ENCODE measurements at places on chromosomes 4 and X.

DNA sequence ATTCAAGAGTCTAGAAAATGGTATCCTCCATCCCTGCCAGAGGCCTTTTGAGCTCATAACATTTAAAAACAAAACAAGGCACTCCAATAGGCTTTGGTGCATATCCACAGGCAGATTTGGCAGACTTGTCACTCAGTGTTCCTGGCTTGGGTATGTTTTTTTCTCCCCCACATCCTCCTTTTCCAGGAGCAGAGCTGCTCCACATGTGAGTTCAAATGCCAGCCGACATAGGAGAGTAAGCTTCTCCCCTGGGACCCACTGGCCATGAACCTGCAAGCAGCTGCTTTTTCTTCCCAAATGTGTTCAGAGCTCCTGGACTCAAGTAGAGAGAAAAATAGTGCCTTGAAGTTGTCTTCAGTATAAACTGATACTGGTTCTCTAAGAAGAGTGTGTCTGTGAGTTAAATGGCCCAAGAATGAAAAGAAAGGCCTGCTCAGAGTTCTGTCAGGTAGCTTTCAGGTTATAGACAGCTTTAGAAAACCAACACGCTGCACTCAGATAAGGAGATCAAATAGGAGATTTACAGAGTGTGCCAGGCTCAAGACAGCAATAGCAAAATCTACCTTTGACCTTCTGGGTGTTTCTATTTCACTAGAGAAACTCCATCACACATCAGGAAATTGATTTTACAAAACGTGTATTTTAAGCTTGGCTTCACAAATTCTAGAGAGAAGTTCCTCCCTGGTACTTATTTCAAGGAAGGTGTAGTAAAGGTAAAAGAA, 162.5 kb upstream of the GALNT7 start:
- DNase-seq, result no peak

DNA sequence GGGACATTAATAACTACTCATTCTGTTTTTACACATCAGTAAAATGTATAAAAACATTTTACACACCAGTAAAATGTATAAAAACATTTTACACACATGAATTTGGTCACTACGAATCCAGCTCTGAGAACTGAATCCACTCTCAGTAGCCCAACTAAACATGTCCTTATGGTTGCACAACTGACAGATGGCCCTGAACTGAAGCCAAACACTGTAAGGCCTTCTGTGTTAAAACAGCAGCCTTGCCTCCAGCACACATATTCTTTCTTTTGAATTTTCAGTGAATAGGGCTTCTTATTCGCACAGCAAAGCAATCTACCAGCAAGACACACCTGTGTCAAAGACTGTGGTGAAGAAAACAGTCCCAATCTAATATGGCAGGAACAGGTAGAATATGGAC, 169.9 kb upstream of the FMR1 start:
- DNase-seq, result no peak

- no peak for DNase-seq
These were observed 39.7 kb downstream of the ACOX3 start for GRCh38 chr4:8400632-8401325.

- no peak for DNase-seq
These were observed 1.1 kb downstream of the BLOC1S4 start for GRCh38 chr4:6716958-6717655.

DNA sequence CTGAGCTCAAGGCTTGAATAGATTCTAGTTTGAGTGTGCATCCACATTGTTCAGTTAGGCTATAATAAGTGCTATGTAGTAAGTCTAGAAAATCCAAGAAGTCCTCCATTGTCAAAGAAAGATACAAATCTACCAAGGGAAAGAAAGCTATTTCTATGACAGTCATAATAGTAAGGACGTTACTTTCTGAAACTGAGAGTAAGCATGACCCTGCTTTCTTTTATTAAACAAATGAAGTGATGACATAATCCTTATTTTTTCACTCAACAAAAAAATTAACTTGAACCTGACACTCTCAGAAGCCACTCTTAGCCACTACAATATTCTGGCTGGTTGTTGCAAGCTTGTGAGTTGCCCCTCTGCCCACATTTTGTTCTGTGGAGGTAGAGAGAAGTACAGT, 33.8 kb upstream of the AMELX start:
- no peak for DNase-seq

DNA sequence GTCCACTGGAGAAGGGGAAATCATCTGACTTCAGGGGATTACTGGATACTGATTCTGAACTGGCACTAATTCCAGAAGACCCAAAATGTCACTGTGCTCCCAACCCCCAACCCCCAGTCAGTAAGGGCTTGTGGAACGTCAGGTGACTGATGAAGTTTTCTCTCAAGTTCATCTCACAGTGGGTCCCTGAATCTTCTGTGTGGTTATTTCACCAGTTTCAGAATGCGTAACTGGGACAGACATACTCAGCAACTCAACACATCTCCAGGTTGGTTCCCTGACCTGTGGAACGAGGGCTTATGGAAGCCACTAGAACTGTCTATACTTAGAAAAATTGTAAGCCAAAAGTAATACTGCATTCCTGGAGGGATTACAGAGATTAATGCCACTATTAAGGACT, 45.3 kb downstream of the DDX60L start:
- no peak for DNase-seq

DNA sequence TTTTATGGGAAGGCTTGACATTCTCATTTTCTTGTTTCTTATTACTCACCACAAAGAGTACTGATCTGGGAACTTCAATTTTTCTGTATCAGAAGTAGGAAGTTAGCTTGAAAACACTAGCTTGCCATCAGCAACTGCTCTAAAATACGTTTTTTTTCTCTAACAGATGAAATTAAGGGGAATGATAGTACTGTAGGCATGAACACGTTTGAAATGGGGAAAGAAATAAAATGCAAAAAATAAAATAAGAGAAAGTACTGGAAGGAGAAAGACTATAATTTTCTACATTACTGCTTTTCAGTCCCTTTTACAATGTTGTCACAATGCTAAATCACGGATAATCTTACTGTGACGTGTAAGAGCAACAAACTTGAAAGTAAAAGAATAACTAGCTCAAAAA, 1.5 kb downstream of the RADX start:
- no peak for DNase-seq

All from brain microvascular endothelial cell (primary cell).